ENCODE measurements at places on chromosomes 2 and 18.

GRCh38 chr2:174815526-174815925, 51.3 kb upstream of the CHRNA1 start:
- DNase-seq = no peak

DNA sequence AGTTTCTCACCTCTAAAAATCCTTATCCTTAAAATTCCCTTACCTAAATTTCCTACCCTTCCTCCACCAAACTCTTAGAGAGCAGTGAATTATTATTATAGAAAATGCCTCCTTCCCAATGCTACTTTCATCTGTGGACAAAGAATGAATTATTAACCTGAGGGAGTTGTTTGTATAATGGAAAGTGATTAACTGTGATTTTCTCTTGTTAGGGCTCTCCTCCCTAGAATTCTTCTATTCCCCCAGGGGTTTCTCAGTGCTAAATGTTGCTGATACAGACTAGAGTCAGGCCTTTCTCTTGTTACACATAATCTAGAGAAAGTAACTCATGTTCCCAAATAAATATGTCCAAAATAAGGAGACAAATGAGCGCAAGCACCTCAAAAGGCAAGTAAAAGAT, 23.3 kb downstream of the EPB41L5 start:
- DNase-seq = no peak

GRCh38 chr2:73928963-73929347, 2.3 kb downstream of the DGUOK start:
- no peak for DNase-seq

DNA sequence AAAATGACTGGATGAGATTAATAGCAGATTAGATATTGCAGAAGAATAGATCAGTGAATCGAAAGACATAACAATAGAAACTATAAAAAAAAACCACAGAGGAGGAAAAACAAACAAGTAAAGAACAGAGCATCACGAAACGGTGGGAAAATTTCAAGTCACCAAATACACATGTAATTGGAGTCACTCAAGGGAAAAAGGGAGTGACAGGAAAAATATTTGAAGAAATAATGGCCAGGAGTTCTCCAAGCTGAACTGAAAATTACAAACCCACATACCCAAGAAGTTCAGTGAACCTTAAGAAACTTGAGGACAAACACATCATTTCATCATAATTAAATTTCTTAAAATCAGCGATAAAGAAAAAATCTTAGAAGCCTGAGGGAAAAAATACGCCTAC, 11.0 kb upstream of the IL1R1 start:
- DNase-seq = no peak

DNA sequence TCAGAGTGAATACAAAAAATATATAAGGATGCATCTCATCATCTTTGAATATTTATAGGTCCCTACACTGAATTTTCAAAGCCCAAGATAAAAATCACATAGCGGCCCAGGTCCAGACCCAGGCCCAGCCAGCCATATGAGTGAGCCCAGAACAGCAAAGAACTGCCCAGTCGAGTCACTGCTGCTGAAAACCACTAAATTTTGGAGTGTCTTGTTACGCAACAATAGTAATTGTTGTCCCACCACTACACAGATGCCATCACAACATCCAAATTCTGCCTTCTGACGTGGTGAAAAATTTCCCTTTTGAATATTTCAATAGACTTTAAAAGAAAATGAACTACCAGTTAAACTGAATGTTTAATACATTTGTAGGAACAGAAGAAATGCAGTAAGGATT, 5.7 kb downstream of the C18orf32 start:
- no peak for DNase-seq

- peak; percentile 89 for DNase-seq
These were observed 74.2 kb downstream of the VIT start for GRCh38 chr2:36770542-36771287.

- DNase-seq = no peak
These were observed 62.0 kb upstream of the LGALSL start for GRCh38 chr2:64391940-64392339.

- no peak for DNase-seq
These were observed 286.3 kb downstream of the PIEZO2 start for GRCh38 chr18:10863026-10863425.

- no peak for DNase-seq
These were observed 10.6 kb downstream of the PDE1A start for GRCh38 chr2:182416191-182416590.

- DNase-seq = no peak
These were observed 14.6 kb downstream of the ENOSF1 start for GRCh38 chr18:697800-698199.

- peak; percentile 38 for DNase-seq
These were observed 40.6 kb upstream of the MRPL19 start for GRCh38 chr2:75605770-75606529.

DNA sequence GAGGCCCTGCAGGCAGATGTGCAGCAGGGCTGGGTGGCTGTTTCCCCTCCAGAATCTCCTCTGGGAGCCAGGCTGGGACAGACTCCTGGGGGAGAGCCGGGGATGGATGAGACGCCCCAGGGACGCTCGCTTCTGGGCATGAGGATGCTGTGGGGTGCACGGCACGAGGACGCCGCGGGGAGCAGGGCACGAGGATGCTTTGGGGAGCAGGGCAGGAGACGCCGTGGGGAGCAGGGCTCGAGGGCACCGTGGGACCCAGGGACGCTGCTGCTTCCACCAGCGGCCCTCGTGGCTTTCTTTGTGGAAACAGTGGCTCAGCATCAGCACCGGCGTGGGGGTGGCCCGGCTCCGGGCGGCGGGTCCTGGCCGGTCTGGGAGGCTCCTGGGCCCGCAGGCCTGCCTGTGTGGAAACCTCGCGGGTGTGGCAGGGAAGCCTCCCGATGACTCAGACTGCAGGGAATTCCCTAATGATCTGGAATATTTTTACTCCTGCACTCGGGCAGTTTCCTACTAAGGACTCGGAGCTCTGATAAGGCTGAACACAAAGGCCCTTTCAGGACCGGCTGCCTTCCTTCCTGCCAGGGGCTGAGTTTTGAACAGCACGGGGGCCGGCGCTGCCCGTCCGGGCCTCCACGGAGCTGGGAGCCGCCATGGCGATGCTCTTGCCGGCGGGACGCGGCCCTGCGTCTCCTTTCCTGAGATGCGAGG, 62.6 kb downstream of the NFATC1 start:
- DNase-seq = peak; percentile 64

- peak; percentile 44 for DNase-seq
These were observed 69.7 kb upstream of the KCNE4 start for GRCh38 chr2:222982010-222982908.

DNA sequence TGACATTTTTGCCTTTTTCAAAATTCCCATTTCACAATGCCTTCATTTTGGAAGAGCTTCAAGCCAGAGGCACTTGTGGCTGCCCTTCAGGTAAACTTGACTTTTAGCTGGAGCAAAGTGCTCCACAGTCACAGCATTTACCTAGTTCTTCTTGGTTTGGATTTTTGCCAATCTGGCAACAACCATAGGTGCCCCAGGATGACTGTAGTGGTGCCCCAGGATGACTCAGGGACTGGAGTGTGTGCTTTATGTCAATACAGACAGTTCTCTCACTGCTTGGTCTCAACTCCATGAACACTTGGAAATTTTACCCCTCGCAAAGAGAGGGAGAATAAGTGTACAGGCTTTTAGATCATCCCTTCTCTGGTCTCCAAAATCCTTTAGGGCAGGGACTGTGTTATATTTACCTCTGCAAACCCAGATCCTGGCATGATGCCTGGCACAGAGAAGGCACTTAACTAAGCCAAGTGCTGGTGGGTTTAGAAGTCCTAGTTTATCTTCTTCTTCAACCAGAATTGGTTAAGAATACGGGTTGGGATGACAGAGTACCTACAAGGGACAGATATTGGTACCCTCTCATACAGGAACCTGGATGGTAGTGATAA, 15.3 kb upstream of the PTPN4 start:
- no peak for DNase-seq

DNA sequence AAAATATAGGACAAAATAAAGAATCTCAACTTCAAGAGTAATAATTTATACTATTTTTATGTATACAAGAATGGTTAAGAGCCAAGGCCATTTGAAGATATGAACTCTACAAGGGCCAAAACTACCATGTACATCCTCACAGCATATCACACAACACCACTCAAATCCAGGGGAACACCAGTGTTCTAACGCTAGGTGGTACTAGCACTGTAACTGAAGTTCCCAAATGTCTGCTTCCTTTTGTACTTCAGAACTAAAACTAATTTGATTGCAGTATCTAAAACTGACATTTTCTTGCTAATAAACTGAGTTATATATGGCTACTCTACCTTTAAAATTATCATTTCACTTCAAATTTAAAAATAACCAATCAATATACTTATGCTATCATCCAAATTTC, 47.0 kb downstream of the REV1 start:
- DNase-seq = no peak

DNA sequence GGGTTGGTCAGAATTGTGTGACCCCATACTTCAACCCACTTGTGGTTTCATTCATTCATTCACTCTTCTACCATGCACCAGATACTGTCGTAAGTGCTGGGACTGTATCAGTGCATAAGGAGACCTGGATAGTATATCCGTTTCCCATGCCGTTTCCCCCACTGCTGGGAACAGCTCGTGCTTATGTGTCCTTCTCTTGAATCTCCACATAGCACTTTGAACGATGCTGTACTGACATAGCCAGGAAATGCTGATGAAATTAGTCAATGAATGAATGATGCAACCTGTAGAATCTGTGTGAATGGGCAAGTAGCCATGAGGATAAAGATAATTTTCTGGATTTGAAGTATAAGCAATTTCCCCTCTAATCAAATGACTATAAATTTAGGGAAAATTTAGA, 276.1 kb downstream of the BCL2 start:
- DNase-seq = no peak

GRCh38 chr2:198659096-198659870, 798.5 kb downstream of the SATB2 start:
- DNase-seq = no peak

GRCh38 chr2:142892715-142893114, 15.3 kb downstream of the KYNU start:
- DNase-seq = no peak

DNA sequence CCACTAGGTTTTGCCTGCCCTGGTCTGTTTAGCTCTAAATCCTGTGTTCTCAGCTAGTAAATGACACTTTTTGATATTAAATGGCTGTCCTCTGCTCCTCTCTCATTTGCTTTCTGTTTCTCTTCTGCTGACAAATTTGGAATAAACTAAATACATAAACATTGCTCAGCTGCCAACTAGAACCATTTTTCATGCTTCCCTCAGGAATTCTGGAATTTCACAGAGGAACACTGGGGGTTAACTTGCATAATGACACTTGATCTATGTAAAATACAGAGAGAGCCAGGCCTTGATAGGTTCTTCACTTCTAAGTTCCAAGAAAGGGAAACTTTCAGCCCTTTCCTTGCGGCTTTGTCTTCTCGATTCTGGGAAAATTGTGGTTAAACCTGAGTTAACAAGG, 450.6 kb upstream of the ST6GAL2 start:
- no peak for DNase-seq

GRCh38 chr2:101737478-101738255, 40.2 kb downstream of the MAP4K4 start:
- DNase-seq = no peak

- DNase-seq = peak; percentile 37
These were observed 652 bp downstream of the PPM1B start for GRCh38 chr2:44169155-44169898.

- no peak for DNase-seq
These were observed 46.3 kb upstream of the DARS1 start for GRCh38 chr2:136031711-136032110.

All from iPS-NIHi11 (cell line).